Stimulated activated CD4-positive, alpha-beta T cell treated with anti-CD3 and anti-CD28 coated beads, Interleukin-12 subunit alpha, Interleukin-12 subunit beta, amount 100 ng/mL, for 24 hours (primary cell): ENCODE measurements at places on chromosomes 2 and 18.
A peak's percentile ranks its signal among the peaks of the same experiment; 100 is the strongest.

DNA sequence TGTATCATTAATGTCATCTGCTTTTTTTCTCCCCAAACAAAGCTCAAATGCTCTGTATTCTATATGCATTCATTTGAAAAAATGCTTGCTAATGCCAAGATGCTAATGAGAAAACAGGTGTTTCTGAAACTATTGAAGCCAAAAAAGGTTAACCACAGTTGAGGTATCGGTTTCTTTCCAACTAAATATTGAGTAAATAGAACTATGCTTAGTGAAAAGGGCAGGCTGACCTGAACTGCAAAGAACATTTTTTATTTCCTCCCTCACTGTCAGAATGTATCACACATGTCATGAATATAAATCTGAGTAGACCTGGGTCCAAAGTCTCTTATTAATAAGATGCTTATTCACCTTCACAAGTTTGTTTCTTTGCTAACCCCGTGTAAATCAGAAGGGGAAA is 866.6 kb downstream of the CPS1 start:
- DNase-seq = no peak

- DNase-seq = no peak
These were observed 133.9 kb downstream of the TNS1 start for GRCh38 chr2:217868911-217869334.

DNA sequence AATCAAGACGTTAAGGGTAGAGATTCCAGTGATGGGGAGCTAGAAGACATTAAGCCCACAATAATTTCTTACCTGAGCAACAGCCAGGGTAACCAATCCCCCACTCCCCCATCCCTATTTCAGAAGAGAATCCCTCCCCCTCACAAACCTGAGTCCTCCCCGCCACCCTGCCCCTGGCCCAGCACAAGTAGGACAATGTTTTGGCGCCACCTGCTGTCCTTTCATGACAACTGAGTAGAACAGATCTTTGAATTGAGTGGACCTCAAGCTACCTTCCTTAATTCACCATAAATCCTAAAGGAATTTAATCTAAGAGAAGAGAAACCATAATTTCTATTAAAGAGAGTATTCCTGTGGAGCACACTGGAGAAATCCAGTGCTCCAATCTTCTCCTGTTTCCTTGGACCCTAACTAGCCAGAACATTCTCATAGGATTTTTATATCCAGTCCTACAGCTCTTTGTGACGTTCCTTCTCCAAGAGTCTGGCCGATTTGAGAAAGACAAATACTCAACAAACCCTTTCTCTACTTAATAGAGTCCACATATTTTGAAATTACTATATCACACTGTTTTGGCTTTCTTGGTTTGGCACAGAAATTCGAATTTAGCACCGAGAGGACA is 41.1 kb downstream of the NHEJ1 start:
- peak; percentile 56 for DNase-seq

- no peak for DNase-seq
These were observed 175.3 kb upstream of the MSH6 start for GRCh38 chr2:47607680-47608061.

GRCh38 chr18:42181474-42181873 is 226.4 kb downstream of the PIK3C3 start:
- DNase-seq = no peak

GRCh38 chr2:36963106-36963505 is 3.2 kb downstream of the STRN start:
- no peak for DNase-seq

DNA sequence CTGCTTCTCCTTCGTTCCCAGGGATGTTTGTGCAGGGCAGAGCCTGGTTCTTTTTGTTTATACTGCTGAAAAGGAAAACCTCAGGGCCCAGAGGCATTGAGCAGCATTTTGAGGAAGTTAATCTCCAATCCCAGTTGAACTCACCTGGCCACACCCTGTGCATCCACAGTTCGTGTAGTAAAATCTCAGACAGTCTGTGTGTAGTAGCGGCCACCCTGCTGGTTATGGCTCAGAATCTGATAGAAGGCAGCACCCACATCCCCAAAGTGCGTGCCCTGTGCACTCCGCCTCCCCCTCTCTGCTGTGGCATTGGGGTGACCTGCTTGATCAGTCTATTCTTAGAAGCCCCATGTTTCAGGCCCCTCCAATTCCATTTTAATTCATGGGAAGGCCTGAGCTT is 10.9 kb downstream of the TRIB2 start:
- no peak for DNase-seq

- no peak for DNase-seq
These were observed 44.0 kb downstream of the KLF7 start for GRCh38 chr2:207121784-207122183.

DNA sequence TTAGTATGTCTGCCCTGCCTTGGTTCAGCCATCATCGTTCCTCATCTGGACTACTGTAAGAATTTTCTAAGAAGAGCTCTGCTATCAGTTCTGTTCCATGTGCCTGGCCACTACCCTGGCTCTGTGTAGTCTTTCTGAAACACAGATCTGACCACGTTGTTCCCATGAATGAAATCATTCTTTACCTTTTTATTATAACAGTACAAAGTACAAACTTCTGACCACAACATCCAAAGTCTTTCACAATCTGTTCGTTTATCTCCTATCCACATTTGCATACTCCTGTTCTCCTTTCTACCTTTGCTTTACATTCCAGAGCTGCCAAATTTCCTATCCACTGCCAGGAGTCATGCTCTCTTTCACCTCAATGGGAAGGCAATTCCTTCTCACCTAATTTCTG is 284.6 kb upstream of the LRP1B start:
- DNase-seq = no peak

DNA sequence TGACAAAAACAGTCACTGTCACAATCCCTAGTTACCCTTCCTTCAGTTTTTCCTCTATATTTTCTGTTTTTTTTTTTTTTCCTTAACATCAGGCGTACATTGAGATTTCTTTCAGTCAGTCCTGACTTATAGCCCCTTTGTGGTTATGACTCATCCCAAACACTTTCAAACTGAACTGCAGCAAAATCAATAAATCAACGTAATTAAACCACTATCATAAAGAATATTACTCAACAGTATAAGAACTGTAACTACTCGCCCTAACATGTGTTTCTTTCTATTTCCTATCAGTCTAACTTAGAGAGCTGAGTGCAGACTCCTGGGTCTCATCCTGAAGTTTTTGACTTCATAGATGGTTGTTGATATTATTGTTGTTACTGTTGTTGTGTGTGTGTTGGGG is 523.5 kb downstream of the LRRTM4 start:
- DNase-seq = no peak

DNA sequence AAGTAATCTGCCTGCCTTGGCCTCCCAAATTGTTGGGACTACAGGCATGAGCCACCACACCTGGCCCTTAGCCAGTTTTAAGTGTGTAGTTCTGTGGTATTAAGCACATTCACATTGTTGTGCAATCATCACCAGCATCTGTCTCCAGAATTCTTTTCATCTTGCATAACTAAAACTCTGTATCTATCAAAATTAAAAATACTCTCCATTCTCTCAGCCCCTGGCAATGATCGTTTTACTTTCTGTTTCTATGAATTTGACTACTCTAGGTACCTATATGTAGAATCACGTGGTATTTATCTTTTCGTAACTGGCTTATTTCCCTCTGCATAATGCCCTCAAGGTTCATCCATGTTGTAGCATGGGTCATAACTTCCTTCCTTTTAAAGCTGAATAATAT is 45.5 kb upstream of the CAVIN2 start:
- no peak for DNase-seq

- DNase-seq = no peak
These were observed 87.5 kb upstream of the PXDN start for GRCh38 chr2:1831620-1832367.

DNA sequence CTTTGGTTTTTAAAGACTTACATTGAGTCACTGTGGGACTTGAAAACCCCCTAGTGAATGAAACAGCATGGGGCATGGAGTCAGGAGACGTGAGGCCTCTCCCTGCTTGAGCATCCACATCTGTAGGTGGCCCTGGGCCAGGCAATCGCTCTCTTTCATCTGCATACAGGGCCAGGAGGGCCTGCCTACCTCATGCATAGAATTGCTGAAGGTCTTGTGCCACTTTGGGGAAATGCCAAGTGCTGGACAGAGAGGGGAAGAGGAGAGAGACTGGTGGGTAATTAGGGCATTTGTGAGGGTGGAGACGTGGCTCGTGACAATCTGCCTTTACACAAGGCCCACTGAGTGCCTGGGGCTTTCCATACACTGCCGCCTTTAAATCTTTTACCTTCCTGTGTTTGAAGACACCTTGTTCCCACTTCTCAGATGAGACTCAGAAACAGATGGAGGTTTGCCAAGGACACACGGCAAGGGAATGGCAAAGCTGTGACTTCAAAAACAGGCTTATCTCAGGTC is 322.2 kb upstream of the HS6ST1 start:
- DNase-seq = no peak

- DNase-seq = no peak
These were observed 58.3 kb downstream of the DOCK10 start for GRCh38 chr2:224983712-224984554.

DNA sequence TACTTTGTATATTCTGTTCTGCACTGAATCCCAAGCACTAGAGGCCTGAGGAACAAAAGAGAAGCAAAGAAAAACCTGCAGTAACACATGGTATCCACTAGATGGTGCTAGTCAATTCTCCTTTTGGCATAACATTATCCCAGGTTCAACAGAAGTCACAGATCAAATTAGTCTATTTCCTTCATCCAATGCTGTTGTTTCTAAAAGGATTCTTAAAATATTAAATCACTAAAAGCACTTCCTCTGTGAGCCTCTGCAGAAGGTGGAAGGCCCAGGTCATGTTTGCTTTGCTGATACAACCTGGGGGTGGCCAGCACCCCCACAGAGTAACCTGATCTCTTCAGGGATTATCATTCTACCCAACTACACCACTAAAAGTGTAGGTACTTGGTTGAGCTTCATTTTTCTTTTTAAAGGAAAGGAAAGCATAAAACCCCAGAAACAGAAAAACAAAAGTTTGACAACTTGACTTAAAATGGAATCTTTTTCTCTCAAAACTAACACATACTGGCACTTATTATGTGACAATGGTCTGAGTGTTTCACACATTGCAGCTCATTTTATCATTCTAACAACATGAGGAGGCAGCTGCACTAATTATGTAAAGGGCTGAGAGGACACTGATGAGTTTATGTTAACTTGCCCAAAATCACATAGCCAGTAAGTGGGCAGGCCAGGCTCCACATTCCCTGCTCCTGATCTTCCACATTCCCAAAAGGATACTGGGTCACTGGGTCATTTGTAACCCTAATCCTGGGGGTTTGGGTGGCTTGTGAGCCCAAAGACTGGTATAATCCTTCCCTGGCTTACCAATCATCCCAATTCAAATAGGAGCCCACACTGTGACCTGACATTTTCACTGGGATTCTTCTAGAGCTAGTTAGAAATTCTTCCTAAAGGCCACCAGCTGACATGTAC is 66.8 kb upstream of the DNER start:
- no peak for DNase-seq

DNA sequence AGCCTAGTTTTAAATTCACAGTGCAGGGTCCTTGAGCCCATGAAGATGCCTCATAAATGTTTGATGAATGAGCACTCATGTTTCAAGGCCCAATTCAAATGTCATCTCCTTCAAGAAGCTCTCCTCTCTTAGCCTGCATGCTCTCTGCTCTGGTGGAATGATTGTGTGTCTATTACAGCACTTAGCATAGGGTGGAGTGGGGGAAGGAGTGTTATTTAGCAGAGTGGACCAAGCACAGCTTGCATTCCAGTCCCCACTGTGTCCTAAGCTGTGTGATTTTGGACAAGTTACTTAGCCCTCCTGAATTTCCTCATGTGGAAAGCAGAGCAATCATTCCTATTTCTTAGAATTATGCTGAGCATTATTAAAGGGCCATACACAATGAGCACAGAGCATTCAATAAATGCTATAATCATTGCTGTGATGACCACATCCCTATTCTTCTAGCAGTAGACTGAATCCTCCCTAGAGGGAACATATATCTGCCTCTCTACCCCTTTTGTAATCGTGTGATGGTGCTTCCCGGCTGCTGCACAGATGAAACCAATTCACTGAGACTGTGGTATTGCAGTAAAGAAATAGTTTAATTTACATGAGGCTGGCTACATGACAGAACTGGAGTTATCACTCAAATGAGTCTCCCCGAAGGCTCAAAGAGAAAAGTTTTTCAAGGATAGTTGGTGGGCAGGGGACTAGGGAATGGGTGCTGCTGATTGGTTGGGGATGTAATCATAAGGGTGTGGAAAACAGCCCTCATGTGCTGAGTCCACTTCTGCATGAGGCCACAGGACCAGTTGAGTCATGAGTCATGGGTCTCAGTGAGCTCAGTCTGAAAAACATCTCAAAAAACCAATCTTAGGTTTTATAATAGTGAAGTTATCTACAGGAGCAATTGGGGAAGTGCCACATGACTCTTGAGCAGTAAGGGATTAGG is 173.4 kb upstream of the NDUFV2 start:
- no peak for DNase-seq

GRCh38 chr2:171167352-171167997 is 6.8 kb upstream of the TLK1 start:
- no peak for DNase-seq
